ENCODE measurements at places on chromosomes 7 and 10.

- DNase-seq, result no peak
Measured at GRCh38 chr10:78462176-78462575, 428.5 kb downstream of the RPS24 start.

DNA sequence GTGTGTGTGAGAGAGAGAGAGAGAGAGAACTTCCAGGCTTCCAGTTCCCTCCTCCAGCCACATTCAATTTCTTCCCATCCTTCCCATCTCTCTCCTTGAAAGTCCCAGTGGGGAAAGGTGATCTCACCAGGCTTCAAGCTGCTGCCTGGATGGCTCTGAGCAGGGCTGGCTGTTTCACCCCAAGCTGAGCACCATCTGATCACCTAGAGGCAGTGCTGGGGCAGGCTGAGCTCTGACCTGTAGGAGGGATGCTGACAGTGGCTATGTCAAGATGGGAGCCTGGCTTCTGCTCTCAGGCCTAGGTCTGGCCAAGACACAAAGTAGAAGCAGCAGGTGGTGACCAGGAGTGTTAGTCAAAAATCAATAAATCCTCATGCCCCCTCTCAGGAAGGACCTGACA is 370.8 kb downstream of the PLXNA4 start:
- DNase-seq, result no peak

- DNase-seq, result no peak
Measured at GRCh38 chr7:73645643-73646174, 21.4 kb upstream of the MLXIPL start.

- DNase-seq, result no peak
Measured at GRCh38 chr10:122551450-122551849, 9.1 kb upstream of the DMBT1 start.

DNA sequence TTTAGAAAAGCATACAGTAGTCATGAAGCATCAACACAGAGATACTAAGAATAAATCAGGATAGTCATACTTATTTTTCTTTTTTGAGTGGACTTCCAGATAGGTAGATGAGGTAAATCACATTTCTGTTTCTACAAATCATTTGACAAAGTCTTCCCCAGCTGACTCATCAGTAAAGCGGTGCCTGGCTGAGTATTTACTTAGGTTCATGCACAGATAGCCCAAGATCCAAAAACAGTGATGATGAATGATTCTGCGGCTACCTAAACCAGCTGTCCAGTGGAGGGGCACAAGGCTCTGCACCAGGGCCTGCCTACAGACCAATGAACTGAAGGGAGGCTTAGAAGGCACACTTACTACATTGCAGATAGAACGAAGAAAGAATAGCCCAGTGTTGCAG is 113.1 kb downstream of the PARP12 start:
- DNase-seq, result no peak

DNA sequence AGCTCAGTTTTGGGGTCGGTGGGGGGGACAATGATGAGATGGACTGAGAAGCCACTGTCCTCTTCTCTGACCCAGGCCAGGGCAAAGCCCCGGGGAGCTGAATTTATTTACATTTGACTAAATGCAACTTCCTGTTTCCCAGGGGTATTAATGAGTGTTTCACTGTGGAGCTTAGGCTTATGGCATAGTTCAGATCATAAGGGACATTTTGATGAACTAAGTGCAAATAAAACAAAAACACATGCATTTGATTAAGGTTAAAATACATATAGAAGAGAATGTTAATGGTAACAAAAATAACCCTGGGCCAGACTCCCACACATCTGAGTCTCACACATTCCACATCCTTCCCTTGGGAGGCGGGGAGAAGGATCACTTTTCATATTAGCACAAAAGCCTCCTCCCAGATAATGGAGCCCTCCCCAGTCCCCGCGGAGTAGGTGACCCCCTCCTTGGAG is 320.6 kb downstream of the FRMD4A start:
- DNase-seq, result no peak

- DNase-seq, result no peak
Measured at GRCh38 chr7:67413670-67414069, 417.0 kb downstream of the TYW1 start.

DNA sequence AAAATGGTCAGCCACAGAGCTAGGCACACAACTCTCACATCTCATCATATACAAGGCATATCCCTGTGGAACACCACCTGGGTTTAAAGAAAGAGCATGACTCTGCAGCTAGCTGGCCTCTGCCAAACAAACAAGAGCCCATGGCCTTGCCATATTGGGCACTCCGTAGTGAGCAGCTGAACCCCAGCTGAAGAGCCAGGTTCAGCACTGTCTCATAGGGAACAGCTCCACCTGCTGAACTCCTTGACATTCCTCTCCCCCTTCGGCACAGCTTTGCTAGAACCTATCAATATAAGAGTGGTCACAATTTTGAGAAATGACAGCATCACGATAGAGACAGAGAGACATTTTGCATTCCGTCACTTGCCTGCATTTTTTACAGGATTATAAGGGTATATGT is 20.0 kb downstream of the SORCS1 start:
- DNase-seq, result no peak

DNA sequence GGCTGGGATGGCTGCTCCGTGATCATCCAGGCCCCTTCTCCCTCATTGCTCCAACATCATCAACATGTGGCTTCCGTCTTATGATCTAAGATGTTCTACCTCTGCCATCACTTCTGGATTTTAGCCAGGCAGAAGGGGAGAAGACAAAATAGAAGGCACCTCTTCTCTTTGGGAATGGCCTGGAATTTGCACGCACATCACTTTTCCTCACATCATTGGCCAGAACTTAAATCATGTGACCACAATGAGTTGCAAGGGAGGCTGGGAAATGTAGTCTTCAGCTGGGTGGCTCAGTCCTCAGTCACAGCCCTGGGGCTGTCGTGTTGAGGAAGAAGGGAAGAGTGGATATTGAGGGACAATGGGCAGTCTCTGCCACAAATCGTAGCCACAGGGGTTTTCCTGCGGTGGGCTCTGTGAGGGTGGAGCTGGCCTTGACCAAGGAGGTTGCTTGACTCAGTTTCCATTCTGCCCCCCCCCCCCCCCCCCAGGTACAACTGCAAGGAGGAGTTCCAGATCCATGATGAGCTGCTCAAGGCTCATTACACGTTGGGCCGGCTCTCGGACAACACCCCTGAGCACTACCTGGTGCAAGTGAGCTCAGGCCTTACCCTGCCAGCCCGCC is 50.3 kb downstream of the PALD1 start:
- no peak for DNase-seq

GRCh38 chr7:89129600-89130375 is 334.3 kb upstream of the TEX47 start:
- DNase-seq, result no peak

DNA sequence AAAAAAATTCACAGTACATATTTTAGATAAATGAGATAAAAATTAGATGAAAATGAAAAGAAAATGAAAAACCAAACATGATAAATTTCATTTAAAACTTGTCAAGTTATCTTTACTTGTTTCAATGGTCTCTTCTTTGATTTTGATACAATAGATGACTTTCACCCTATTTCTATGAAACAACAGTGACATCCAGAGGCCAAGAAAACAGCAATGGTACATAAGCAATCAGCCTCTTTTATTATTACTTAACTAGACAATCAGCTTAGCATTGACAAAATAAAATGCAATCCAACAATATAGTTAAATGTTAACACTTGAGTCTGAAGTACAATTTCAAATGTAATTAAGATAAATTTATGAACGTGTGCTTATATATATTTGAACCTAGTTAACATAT is 74.8 kb upstream of the GPR37 start:
- DNase-seq, result no peak

- DNase-seq, result no peak
Measured at GRCh38 chr10:9137368-9137767, 1082.9 kb downstream of the GATA3 start.

GRCh38 chr7:116552602-116553001 is 27.8 kb downstream of the CAV1 start:
- DNase-seq, result no peak

DNA sequence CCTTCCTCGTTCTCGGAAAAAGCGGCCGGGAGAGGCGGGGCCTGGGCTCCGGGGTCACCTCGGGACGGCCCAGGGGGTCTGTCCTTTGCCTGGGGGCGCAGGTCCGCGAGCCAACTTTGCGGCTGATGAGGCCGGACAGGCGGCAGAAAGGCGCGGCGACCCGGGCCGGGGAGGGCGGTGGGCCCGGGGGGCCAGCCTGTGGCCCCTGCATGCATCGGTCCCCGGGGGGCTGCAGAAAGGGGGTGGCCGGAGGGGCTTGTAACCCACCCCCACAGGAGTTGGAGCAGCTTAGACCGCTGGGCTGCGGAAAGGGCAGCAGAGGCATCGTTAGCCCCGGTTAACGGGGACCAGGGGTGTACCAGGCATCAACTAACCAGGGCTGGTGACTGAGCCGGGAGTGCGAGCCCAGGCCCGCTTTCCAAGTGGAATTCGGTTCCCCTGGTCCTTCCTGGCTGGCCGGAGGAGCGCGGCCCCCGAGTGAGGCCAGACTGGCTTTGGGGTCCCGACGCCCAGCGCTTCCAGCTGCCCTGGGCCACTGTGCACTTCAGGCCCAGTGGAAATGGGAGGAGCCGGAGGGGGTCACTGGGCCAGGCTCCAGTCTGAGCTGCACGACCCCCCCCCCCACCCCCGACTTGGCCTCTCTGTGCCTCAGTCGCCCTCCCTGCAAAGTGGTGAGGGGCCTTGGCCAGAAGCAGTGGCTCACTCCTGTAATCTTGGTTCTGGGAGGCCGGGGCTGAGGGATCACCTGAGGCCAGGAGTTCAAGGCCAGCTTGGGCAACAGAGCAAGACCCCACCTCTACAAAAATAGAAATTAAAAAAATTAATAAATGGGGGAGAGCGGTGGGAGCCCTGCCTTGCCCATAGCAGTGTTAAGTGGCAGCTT is 919 bp downstream of the SLC29A4 start:
- DNase-seq, result no peak

- no peak for DNase-seq
Measured at GRCh38 chr10:59907918-59908807, 1.8 kb upstream of the CCDC6 start.

GRCh38 chr7:28774261-28774988 is 183.7 kb downstream of the TRIL start:
- no peak for DNase-seq

- DNase-seq, result no peak
Measured at GRCh38 chr7:100221231-100221718, 1.5 kb downstream of the PVRIG start.

GRCh38 chr10:132677473-132678227 is 108.3 kb downstream of the NKX6-2 start:
- DNase-seq, result no peak

- no peak for DNase-seq
Measured at GRCh38 chr7:47827351-47827756, 120.9 kb downstream of the PKD1L1 start.
